ENCODE measurements at places on chromosomes 1 and 21. TPM values are rescaled to one million over a fixed set of nuclear protein-coding genes. Genes with fewer than 3 reads are reported as not detected.

SLAMF7 gene
- 162 TPM for total RNA-seq

DNA sequence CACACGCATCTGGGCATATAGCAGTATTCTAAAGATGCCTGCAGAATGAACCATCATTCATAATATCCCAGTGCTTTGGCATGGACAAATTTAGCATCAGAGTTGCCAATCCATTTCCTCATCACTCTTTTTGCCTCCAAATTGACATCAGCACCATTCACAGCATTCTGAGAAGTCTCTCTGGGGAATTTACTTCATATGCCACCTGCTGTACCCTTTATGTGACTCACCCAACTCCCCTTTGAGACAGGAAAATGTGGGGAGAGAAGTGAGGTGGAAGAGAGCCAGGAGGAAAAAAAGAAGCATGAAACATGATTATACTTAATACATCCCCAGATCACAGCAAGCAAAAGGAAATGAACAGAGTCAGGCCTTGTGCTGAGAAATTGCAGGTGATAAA lies 37.4 kb downstream of the RAB3B start:
- DNase-seq: no peak

RRAGC gene
- 10.0 TPM for total RNA-seq

- DNase-seq: no peak
These were observed 49.0 kb downstream of the LRRC53 start for GRCh38 chr1:74463333-74463988.

DNA sequence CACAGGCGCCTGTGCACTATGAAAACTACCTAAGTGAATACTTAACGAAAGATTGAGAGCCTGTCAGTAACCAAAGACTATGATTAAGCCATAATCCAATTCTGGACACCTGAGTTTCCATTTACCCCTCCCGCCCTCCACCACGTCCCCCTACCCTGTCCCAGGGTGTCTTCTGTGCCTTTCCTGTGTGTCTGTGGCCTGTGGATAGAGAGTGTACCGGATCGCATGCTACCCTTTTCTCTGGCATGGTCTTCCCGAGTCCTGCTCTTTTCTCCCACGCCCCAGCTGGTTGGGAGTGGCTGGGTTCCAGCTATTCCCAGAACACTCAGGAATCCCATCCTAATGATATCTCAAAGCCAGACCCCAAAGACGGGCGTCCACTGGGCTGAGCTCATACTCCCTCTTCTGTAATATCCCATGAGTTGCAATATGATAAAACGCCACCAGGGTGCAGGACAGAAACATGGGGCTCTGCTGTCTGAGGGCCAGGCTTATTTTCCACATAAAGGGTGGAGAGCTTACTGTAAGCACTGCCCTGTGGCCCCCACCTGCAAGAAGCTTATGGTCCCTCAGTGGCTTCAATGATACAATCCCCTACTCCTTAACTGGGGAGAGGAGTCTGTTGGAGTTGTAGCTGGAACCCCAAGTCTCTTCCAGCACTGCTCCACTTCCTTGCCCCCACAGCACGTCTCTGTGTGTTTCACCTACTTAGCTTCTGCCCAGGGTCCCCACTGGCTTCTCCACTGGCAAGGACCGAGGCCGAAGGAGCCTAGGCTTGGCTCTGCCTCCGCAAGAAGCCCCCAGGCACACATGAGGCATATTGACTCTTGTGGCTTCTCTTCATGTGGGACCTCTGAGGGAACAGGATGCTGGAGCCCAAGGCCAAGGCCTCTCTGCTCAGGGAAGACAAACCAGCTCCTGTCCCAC lies 17.6 kb upstream of the ALX3 start:
- DNase-seq: peak; percentile 36

PGBD5 gene
- not detected for total RNA-seq

DNA sequence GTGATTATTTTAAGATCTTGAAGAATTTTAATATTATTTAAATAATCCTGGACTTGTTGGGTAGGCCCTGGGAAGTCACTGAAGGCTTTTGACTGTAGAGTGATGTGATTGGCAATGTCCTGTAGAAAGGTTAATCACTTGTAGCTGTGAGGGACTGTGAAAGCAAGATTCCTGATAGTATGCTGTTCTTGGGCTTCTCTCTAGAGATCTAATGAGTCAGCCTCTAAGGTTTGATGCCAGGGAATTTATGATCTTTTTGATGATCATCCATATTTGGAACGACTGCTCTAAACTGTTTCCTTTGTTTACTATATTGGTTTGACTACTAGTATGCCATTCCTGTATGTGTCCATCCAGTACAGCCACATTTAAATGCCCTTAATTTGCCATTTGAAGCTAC lies 56.5 kb downstream of the CAMSAP2 start:
- no peak for DNase-seq

DNA sequence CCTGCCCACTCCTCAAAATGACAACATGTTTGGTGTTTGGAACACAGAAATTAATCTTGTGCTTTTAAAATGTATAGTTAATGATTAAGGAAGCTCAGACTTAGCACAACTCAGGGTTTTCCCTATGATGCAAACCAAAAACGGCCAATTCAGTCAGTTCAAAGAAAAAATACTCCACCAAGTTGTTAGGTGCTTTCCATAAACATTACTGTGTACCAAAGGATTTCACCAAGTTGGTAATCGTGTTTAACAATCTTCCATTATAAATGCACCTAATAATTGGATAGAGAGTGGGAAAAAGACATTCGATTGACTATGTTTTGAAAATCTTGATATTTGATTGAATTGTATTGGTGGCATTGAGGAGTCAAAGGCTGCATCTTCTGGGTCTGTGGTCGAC lies 33.3 kb upstream of the DUSP10 start:
- DNase-seq: no peak

GRCh38 chr1:6438047-6438525 lies 13.5 kb downstream of the ESPN start:
- peak; percentile 70 for DNase-seq

DNA sequence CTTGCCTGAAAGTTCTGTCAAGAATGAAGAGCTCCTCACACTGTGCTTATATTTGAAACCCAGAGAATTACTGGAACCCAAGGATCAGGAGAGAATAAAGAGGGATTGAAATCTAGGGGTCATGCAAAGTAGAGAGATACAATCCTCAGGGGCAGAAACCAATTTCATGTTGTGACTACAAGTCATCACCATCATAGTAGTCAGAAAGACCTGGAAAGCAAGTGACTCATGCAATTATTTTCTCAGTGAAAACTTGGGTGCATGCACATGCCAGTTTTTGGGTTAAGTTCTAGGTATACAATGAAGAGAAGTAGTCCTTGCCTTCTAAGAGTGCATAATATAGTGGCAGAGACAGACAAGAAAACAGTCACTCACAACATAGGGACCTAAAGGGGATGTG lies 210.0 kb downstream of the ZC3H11B start:
- no peak for DNase-seq

GRCh38 chr1:43048601-43049011 lies 89.9 kb upstream of the SLC2A1 start:
- no peak for DNase-seq

NPHS2 gene
- total RNA-seq: not detected

OR2L2 gene
- total RNA-seq: not detected

- peak; percentile 76 for DNase-seq
These were observed 1.1 kb downstream of the TAGLN2 start for GRCh38 chr1:159924025-159924790.

MX2 gene
- total RNA-seq: 31.3 TPM

DNA sequence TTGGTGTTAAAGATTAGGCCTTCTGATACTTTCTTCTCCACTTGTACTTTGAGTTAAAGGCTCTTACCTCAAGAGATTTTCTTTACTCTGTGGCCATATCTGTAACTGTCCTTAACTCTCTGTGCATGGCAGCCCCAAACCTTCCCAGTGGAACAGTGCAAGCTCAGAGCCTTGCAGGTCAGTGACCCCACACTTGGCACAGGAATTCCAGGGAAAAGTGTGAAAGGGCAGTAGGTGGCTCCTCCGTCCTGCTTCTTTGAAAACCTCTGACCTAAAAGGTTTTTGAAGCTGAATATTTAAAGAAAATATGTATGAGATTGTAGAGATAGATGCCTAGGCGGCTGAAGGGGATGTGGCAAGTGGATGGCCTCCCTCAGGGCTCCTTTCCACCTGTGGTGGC lies 26.3 kb downstream of the ITSN1 start:
- no peak for DNase-seq

- peak; percentile 41 for DNase-seq
These were observed 11.6 kb downstream of the KCNQ4 start for GRCh38 chr1:40794974-40795715.

DNA sequence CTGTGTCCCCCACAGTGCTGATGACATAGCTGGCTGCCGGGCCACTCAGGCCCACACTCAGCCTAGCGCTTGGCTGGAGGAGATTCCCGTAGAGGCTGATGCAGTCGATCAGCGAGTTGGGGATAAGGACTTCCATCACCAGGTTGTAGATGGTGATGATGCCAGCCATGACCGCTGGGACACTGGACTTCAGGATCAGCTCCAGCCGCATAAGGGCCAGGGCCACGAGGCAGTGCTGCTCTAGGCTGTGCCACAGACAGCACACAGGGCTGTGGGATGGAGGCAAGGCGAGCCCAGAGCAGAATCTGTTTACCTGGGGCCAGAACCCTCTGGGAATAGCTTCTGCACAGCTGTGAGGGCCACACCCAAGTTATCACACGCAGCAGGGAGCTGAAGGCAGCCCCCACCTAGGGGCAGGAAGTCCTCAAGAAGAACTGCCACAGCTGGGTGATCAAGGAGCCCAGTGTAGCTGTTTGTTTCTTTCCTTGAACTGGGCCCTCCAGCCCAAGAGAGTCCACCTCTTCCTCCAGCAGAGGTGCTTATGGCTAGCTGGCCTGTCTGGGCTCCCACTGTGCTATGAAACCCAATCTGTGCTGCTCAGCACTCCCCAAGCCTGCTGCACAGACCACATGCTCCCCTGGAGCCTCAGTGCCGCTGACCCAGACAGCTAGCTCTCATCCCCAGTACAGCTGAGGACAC lies 6.2 kb downstream of the SLC2A1 start:
- DNase-seq: no peak

SCAF4 gene
- total RNA-seq: 50.3 TPM

DNA sequence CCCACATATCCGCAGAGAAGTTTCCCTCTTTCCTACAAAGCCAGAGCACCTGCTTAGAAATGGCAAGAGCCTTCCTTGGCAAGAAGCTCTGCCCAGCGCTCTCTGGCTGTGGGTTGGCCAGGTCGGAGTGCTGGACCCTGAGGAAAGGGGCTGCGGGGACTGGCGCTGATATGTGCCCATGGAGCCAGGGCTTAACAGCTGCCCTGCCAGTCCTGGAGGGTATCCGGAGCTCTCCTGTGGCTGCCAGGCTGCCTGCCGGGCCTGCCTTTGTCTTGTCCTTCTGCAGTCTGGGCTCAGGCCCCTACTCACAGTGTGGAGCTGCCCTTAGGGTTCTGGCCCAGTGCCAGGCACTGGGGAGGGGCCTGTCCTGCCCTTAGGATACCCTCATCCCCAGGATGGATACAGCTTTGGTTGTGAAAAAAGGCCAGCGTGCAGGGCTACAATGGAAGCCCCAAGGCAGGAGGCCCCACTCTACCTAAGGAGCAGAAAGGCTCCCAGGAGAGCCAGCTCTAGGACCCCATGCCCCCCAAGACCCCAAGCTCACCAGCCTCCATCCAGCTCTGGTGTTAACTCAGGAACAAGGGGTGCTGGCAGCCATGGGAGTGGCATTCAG lies 43.4 kb downstream of the KIAA1614 start:
- DNase-seq: no peak

CNR2 gene
- total RNA-seq: 0.28 TPM

DNA sequence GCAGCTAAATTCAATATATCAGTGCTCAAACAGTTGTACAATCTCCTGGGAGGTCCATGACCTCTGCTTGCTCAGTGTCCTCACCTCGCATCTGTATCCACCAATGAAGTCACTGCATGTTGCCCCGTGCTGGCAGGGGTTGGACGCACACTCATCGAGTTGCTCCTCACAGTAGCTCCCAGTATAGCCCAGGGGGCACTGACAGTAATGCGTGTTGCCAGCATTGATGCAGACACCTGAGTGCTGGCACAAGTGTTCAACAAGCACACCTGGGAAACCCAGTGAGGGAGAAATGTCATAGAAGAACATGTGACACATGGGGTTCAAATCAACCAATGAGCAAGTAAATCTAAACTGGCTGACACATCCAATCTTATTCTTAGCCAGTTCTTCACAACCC lies 40.9 kb upstream of the ADAM30 start:
- no peak for DNase-seq

S100A2 gene
- 0.60 TPM for total RNA-seq

- DNase-seq: no peak
These were observed 11.3 kb upstream of the PPIE start for GRCh38 chr1:39727221-39727931.

DNA sequence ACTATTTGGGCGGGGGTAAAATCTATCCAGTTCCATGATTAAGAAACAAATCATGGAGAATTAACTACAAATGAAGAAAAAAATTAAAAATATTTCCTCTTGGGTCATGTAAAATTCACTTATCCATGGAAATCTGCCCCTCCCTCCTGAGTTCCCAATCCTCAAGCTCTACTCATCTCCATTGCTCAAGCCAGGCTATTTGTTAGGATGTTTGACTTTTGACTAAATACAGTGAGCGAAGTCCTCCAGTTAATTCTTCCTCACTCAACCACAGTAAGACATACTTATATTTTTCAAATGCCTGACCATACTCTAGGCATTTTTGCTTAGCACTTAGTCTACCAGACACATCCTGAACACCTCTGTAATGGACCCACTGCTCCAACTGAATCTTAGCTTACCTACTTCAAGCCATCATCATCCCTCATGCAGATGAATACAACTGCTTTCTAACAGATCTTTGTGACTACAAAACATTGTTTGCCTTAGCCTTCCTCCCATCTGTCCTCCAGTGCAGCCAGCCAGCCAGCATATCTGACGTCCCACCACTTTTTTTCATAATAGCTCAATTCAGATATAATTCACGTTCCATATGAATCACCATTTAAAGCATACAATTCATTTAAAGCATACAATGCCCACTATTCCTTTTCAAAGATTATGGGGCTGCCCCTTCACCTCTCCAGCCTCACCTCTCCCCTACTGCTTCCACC lies 154.2 kb downstream of the RERE start:
- no peak for DNase-seq

- DNase-seq: no peak
These were observed 9.1 kb upstream of the GUCA2B start for GRCh38 chr1:42143896-42144710.

DNA sequence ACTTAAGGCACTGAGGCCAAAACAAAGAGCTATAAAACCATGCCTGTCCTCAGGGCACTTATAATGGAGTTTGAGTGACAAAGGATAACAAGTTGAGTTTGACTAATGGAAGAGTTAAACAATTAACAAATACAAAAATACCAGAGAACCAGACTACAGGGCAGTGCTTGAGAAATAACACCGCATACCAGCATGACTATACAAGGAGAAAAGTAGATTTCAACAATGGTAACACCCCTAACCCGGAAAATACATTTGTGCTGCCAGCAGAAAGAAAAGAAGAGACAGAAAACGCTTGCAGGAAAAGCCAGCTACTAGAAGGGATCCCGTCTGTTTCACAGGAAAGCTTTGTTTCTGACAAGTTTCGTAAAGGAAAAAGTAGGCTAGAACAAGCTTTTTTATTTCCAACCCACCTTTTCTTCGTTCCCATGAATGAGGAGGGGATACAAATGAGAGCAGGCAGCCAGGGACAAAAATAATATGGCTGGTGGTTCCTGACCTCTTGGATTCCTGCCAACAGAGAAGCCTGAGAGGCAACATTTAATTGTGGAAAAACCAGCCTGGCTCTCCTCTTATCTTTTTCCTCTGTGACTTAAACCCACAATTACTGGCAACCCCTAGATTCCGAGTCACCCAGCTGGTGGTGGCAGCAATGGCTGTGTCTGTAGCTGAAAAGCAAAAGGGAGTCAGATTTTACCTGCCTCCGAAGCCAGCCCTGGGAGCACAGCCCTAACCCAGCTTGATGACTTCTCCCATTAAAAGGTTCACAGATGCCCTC lies 56.5 kb downstream of the WLS start:
- DNase-seq: no peak

Measured in activated naive CD8-positive, alpha-beta T cell treated with anti-CD3 and anti-CD28 coated beads for 36 hours (primary cell).